ENCODE measurements at places on chromosomes 12 and 14. TPM values are rescaled to one million over a fixed set of nuclear protein-coding genes. Genes with fewer than 3 reads are reported as not detected.

DNA sequence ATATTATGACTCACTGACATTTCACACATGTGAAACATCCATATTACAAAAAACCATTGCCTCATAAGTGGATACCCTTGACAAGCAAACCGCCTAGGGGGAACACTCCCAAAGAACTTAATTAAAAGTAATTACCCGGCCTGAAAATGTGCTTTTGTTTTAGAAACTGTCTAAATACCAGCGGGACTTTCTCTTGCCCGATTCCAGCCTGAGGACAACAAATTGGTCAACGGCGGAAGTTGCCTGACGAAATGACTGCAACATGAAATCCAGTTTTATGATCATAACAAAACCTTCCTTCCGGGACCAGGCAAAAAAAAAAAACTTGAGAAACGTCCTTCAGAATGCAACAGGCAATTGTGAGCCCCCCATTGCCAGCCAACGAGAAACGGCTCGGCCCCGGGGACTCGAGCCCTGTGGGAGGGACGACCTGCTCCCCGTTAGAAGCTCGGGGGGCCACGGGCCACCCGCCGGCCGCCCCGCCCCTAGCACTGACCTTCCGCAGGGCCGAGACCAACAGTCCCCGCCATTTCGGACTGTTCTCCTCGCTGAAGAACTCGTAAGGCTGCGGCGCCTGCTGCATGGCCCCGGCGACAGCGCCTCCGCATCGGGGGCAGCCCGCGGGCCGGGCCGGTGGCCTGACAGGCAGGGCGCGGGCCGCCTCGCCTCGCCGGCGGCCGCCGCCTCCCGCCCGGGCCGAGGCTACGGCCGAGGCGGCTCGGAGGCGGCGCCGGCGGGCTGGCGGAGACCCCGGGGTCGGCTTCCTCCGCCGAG is 490 bp downstream of the SOS2 start:
- peak; percentile 47 for DNase-seq

- no peak for DNase-seq
Observed at GRCh38 chr14:68506645-68507419, 286.0 kb downstream of the ZFP36L1 start.

GRCh38 chr12:63940310-63941005 is 96.0 kb downstream of the SRGAP1 start:
- DNase-seq, result peak; percentile 28

DNA sequence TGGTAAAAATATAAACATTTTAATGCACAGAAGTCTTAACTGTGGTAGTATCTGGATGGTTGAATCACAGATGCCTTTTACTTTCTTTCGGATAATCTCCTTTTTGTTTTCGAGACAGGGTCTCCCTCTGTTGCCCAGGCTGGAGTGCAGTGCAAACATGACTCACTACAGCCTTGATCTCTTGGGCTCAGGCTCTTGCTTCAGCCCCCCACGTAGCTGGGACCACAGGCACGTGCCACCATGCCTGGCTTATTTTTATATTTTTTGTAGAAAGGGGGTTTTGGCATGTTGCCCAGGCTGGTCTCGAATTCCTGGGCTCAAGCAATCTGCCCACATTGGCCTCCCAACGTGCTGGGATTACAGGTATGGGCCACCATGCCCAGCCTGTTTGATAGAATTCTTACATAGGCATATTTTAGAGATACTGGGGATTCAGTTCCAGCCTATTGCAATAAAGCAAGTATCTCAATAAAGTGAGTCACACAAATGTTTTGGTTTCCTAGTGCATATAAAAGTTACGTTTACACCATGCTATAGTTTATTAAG is 99.2 kb downstream of the SNAPC1 start:
- no peak for DNase-seq

SYNDIG1L gene
- polyA plus RNA-seq, result 0.10 TPM

RGS6 gene
- 2.7 TPM for polyA plus RNA-seq

DNAH10 gene
- 1.0 TPM for polyA plus RNA-seq

GPX2 gene
- 26.6 TPM for polyA plus RNA-seq

NEUROD4 gene
- 0.01 TPM for polyA plus RNA-seq
